AG10803 (cell line): ENCODE measurements at places on chromosomes 4 and X.

- DNase-seq: peak; percentile 33
Observed at GRCh38 chrX:11461201-11462001, 168.2 kb downstream of the AMELX start.

DNA sequence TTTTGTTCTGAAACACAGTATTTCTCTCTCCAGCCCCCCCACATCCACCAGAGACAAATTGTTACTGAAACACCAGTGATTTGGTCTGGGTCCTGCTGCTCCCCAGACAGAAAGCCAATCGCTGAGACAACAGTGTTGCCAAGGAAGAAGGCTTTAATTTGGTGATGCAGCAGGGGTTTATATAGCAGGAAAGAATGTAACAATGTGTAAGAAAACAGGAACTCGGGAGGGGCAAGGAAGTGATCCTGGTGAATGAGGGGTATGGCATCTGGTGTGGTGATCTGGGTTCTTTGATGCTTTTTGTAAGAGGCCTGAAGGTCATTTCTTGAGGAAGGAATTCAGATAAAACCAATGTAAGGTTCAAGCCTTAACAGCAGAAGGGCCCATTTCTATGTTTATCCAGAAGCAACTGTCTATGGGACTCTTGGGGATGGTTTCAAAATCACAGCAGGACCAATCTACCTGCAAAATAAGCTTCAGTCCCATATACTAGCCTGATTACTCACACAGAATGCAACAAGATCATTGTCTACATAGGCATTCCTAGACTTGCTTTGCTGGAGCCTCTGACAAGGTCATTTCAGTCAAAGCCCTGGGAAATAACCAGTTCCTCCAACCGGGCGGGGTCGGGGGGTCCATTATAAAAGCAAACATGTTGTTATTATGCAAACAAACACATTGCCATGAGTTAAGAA lies 445.2 kb upstream of the ZFP42 start:
- DNase-seq: peak; percentile 52

- peak; percentile 35 for DNase-seq
Observed at GRCh38 chrX:95056901-95057300, 1382.9 kb downstream of the FAM133A start.

DNA sequence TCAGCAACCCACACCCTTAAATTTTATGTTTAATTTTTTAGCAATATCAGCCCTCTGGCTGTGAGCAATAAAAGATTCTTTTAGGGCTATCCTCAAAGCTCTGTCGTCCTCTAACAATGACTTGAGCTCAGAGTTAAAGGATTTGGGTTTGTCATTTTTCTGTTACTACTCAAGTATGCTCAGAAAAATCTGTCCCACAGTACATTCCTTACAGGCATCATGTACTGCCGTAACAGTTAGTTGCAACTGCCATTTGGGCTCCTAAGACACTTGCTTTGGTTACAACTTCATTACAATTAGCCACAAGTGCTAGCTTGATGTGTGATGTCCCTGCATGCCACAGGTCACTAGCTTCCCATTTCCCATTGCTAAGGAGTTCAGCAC lies 33.2 kb downstream of the COQ2 start:
- no peak for DNase-seq

GRCh38 chrX:17359500-17359899 lies 15.5 kb upstream of the NHS start:
- peak; percentile 17 for DNase-seq

GRCh38 chr4:103060453-103061148 lies 16.0 kb downstream of the SLC9B2 start:
- DNase-seq: no peak

DNA sequence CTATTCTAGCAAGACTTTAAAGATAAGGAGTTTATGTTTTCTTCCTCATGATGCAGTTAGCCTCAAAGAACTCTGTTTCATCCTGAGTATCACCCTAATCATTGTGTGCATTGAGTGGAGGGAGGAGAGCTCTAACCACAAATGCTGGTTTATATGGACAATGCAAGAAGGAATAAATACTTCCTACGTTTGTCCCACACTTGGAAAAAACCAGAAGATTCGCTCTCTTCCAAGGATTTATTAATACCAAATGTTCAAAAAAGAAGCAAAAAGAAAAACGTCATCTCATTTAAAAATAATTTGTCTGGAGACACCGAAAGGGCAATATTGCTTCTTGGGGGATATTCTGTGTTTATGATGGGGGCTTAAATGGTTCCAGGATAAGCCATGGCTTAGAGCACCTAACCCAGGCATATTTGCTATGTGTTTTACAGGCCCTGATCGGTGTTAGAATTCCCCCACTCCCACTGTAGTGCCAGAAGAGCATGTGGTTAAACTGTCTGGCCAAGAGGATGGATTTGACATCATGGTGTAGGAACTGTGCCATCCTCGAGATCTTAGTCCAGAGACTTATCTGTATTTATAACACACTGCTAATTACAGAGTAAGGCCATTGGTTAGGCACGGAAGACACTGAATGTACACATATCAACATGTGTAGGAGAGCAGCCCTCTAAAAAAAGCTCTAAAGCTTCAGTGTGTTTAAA lies 227.2 kb downstream of the ANK2 start:
- peak; percentile 62 for DNase-seq

GRCh38 chr4:30182786-30183185 lies 537.4 kb upstream of the PCDH7 start:
- DNase-seq: no peak

GRCh38 chr4:7322166-7322991 lies 112.4 kb downstream of the PSAPL1 start:
- DNase-seq: no peak

- no peak for DNase-seq
Observed at GRCh38 chr4:87153078-87153870, 67.1 kb downstream of the KLHL8 start.

- no peak for DNase-seq
Observed at GRCh38 chr4:88240297-88240714, 44.1 kb downstream of the PPM1K start.

- DNase-seq: no peak
Observed at GRCh38 chrX:19639813-19640462, 124.6 kb upstream of the MAP3K15 start.

- peak; percentile 53 for DNase-seq
Observed at GRCh38 chr4:187362937-187363857, 632.4 kb upstream of the ZFP42 start.

DNA sequence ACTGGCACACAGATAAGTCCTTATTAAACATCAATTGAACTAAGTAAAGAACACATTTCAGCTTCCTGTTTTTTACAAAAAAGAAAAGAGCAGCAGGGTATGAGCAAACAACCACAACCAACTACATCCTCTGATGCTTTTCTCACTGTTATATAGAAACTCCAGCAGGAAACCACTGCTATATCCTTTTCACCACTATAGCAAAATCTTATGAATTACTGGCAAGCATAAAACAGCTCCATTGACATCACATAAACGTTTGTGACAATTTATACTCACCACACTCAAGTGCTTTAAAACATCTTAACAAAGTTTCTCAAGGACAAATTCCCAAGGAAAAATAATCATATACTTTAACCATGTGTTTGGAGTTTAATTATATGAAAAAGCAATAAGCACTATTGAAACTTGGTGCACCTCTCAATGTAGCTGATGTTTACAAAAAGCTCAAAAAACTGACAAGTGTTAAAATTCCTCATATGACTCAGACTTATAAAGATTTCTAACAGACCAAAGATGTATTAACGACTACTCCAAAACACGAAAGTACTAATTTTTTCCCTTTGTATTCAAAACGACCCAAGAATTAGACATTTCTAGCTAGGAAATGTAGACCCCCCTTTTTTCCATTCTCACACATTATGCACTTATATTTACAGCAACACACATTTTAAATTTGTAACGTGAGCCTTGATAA lies 12.9 kb downstream of the GPRIN3 start:
- DNase-seq: no peak

DNA sequence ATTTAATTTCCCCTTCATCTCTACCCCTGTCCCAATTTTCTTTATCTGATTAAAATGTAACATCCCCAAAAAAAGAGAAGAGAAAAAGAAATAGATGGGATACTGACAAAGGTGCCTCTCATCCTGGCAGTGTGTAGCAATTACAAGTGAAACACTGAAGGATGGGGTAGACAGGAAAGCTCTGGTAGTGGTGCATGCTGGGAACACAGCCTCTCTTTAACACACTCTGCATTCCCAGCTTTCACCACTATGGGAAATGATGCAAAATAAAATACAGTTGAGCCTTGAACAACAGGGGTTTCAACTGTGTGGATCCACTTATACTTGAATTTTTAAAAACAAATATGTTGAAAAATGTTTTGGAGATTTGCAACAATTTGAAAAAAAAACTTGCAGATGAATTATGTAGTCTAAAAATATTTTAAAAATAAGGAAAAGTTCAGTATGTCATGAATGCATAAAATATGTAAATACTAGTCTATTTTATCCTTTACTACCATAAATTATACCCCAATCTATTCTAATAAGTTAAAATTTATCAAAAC lies 239.2 kb upstream of the DDX53 start:
- no peak for DNase-seq

- no peak for DNase-seq
Observed at GRCh38 chr4:164755432-164755831, 1.5 kb downstream of the SMIM31 start.

DNA sequence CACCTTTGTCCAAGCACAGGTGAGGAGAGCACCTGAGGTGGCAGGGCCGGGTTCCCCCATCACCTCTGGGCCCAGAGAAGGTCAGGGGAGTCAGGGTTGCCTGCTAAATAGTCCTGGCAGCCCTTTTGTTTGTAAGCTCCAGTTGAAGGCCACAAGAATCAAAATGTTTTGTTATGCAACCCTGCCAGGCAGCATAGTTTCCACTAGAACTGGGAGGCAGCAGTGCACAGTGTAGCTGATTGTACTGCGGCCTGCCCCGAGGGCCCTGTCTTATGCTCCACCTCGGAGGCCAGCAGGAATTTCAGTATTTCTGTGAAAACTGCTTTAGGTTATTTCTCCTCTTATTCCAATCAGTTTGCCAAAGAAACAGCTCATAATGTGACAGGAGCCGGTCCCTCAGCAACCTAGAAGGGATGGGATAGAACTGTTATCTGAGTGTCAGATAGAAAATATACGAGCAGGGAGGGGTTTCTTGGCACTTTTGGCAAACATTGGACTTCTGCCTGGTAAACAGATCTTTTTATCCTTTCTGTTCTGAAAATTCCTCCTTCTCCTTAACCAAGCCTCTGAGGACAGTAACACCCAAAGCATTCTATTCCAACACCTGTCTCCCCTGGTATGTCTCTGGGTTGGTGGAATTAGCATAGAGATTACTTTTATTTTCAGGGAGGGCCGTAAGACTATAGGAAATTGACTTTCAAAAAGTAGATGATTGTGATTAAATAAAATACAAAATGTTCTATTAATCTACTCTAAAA lies 93.6 kb downstream of the LNX1 start:
- peak; percentile 81 for DNase-seq

DNA sequence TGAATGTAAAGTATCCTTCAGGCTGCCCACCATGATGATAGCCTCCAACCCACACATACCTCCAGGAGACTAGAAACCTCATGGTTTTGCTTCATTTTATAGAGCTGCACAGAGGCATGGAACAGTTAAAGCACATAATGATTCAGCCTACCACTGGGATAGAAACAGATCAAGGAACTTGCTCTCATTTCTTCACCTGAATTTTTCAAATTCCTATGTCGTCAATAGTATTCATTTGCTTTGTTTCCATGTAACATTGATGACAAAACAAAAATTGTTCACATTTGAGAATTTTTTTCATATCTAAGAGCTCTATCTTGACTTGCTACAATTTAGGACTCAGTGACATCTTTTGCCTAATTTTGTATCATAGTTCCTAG lies 51.5 kb upstream of the ATOH1 start:
- DNase-seq: no peak

GRCh38 chr4:66956426-66956825 lies 588.9 kb downstream of the CENPC start:
- DNase-seq: no peak
